Tibial nerve (tissue), 4 donors: ENCODE measurements at places on chromosomes 5 and 9. TPM values are rescaled to one million over a fixed set of nuclear protein-coding genes. Genes with fewer than 3 reads are reported as not detected.

- H3K36me3 ChIP-seq, result no peaks in the 10 kb centered on the region
- no peaks in the 10 kb centered on the region for H3K4me1 ChIP-seq
- H3K27ac ChIP-seq, result no peak overlapping the region
Measured at GRCh38 chr5:164027738-164028137, 522.3 kb downstream of the MAT2B start.

GRCh38 chr9:119736491-119737454, 367.5 kb upstream of the BRINP1 start:
- no peaks in the 10 kb centered on the region for H3K36me3 ChIP-seq
- H3K4me3 ChIP-seq, result no peak overlapping the region
- H3K27me3 ChIP-seq, result no peaks in the 10 kb centered on the region
- H3K4me1 ChIP-seq, result no peaks in the 10 kb centered on the region
- no peak for DNase-seq

GRCh38 chr5:151240924-151241635, 11.9 kb upstream of the GM2A start:
- H3K27me3 ChIP-seq, result no peaks in the 10 kb centered on the region
- no peak overlapping the region for H3K27ac ChIP-seq
- H3K4me1 ChIP-seq, result peaks cover 6% of the 10 kb centered on the region
- no peak overlapping the region for H3K4me3 ChIP-seq

DNA sequence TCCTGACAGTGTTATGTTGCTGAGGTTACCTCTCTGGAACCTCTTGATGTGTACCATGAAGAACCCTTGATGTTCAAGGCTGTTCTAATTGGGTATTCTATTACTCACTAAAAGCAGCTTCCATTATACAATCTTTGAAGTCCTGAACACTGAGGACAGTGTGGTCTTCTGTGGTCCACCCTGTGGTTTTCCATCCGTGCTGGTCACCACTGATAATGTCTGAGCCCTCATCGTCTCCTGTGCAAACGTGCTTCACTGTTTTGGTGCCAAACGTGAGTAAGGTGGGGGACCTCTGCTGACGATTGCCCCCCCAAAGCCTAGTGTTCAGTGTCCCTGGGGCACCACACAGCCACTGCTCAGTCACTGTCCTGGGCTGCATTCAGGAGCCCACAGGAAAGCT, 259.7 kb upstream of the ANKRD55 start:
- H3K27me3 ChIP-seq, result no peaks in the 10 kb centered on the region
- H3K4me1 ChIP-seq, result peaks cover 16% of the 10 kb centered on the region
- H3K36me3 ChIP-seq, result no peaks in the 10 kb centered on the region
- H3K4me3 ChIP-seq, result no peak overlapping the region

DNA sequence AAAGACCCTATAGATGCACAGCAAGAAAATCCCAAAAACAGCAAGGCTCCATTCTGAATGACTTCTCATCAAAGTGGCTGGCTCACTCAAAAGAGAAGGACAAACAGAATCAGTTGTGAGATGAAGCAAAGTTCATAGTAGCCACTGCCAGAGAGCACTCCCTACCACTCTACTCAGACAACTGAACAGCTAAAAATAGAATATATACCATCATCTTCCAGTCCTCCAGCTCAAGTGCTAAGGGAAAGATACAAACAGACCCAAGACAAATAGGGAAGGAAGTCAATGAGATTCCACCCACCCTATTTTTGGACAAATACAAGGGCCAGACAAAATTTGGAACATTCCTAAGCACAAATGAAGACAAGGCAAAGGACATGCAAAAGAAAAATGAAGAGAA, 20.6 kb downstream of the GNAQ start:
- no peaks in the 10 kb centered on the region for H3K27me3 ChIP-seq
- peak overlapping the region; percentile 38 for H3K27ac ChIP-seq
- H3K4me1 ChIP-seq, result peaks cover 17% of the 10 kb centered on the region
- H3K4me3 ChIP-seq, result no peak overlapping the region
- DNase-seq, result no peak
- H3K36me3 ChIP-seq, result no peaks in the 10 kb centered on the region

GRCh38 chr9:72193478-72193881, 44.2 kb downstream of the GDA start:
- DNase-seq, result no peak
- no peak overlapping the region for H3K27ac ChIP-seq
- H3K4me1 ChIP-seq, result no peaks in the 10 kb centered on the region

MXD3 gene
- total RNA-seq, result 33.9 TPM

DNA sequence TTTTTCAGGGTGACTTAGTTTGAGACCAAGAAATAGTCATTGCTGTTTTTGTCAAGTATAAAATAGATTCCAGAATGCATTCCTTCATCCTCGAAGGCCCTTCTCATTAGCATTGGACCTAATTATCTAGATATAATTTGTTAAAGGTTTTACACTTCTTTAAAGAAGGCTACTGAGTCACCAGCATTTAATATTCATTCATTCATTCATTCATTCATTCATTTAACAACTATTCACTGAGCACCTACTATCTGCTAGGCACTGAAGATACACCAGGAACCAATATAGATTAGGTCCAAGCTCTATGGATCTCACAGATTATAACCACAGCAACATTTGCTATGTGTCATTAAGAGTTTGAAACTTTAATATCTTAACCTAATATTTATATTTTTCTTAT, 11.1 kb upstream of the REEP5 start:
- no peaks in the 10 kb centered on the region for H3K27me3 ChIP-seq
- no peak for DNase-seq
- no peaks in the 10 kb centered on the region for H3K4me1 ChIP-seq
- H3K4me3 ChIP-seq, result no peak overlapping the region

DNA sequence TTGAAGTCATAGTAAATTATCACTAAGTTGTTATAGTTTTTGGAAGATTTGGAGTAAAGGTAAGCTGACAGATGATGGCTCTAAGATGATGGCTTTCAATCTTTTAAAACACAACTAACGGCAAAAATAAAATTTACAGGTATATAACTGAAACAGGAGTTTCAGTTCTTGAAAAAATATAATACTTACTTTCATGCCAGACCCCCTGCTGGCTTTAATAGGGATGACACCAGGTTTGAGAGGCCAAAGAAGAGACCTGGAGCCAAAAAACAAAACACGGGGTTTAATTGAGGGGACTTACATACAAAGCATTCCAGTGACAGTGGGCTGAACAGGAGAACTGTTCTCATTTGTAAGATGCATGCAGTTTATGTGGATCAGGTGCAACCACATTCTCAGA, 301.7 kb upstream of the PCSK5 start:
- no peak for DNase-seq
- no peak overlapping the region for H3K4me3 ChIP-seq
- H3K36me3 ChIP-seq, result no peaks in the 10 kb centered on the region
- H3K27me3 ChIP-seq, result no peaks in the 10 kb centered on the region
- H3K27ac ChIP-seq, result no peak overlapping the region
- no peaks in the 10 kb centered on the region for H3K4me1 ChIP-seq

SELENOP gene
- total RNA-seq, result 808 TPM

GRCh38 chr9:114805670-114806525, at the start of gene TNFSF15:
TSS of gene TNFSF15 (minus strand) at chr9:114806039. CDS start at chr9:114806012, 27 bp downstream.
- H3K27me3 ChIP-seq, result no peaks in the 10 kb centered on the region
- no peaks in the 10 kb centered on the region for H3K36me3 ChIP-seq
- no peak within 1 kb of the TSS for H3K4me3 ChIP-seq
- DNase-seq, result no peak

NOL8 gene
- 26.4 TPM for total RNA-seq

GRCh38 chr9:109181284-109181683, 14.2 kb upstream of the FRRS1L start:
- H3K27me3 ChIP-seq, result no peaks in the 10 kb centered on the region
- H3K4me1 ChIP-seq, result no peaks in the 10 kb centered on the region
- no peaks in the 10 kb centered on the region for H3K36me3 ChIP-seq
- H3K4me3 ChIP-seq, result no peak overlapping the region
- DNase-seq, result no peak
- no peak overlapping the region for H3K27ac ChIP-seq

DNA sequence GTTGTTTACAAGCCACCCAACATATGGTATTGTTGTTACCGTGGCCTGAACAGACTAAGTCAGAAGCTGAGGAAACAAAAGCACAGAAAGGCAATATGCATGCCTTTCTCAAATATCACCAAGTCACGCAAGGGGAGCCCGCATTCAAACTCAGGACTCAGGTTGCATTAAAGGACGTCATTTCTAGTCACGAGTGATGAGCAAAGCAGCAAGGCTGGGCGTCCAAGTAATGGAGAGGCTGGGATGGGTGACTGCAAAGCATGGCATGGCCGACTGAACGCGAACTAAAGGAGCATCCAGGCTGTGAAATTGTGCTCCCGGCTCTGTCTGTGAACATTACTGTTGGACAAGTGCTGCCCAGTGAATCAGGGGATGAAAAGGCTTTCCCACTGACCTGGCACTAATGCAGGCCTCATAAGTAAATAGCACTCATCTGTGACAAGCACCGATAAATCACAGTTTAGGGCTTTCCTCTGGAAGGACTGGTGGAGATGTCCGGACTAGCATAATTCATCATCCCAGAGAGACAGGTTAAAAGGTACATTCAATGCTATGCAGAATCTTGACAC, 202.8 kb downstream of the SPOCK1 start:
- no peaks in the 10 kb centered on the region for H3K4me1 ChIP-seq
- no peak overlapping the region for H3K4me3 ChIP-seq
- no peaks in the 10 kb centered on the region for H3K36me3 ChIP-seq

PCDHGB3 gene
- 12.4 TPM for total RNA-seq

ANKRD33B gene
- total RNA-seq, result 34.9 TPM

PGM5 gene
- total RNA-seq, result 20.1 TPM

- H3K4me3 ChIP-seq, result peak overlapping the region; percentile 85
- H3K27me3 ChIP-seq, result no peaks in the 10 kb centered on the region
- peaks cover 4% of the 10 kb centered on the region for H3K4me1 ChIP-seq
- peak; percentile 19 for DNase-seq
- peak overlapping the region; percentile 93 for H3K27ac ChIP-seq
Measured at GRCh38 chr5:43603344-43604217, 601 bp downstream of the NNT start.

GRCh38 chr9:135349212-135350002, 130.2 kb upstream of the PPP1R26 start:
- H3K4me1 ChIP-seq, result no peaks in the 10 kb centered on the region
- no peaks in the 10 kb centered on the region for H3K36me3 ChIP-seq

TMEM232 gene
- 14.4 TPM for total RNA-seq

PCDHGC5 gene
- total RNA-seq, result 4.0 TPM

- no peaks in the 10 kb centered on the region for H3K27me3 ChIP-seq
- H3K36me3 ChIP-seq, result no peaks in the 10 kb centered on the region
- no peak overlapping the region for H3K27ac ChIP-seq
- no peaks in the 10 kb centered on the region for H3K4me1 ChIP-seq
- no peak overlapping the region for H3K4me3 ChIP-seq
Measured at GRCh38 chr5:150246835-150247234, 42.7 kb downstream of the CAMK2A start.

SPATA31E1 gene
- total RNA-seq, result not detected

AP3S1 gene
- 46.5 TPM for total RNA-seq

DNA sequence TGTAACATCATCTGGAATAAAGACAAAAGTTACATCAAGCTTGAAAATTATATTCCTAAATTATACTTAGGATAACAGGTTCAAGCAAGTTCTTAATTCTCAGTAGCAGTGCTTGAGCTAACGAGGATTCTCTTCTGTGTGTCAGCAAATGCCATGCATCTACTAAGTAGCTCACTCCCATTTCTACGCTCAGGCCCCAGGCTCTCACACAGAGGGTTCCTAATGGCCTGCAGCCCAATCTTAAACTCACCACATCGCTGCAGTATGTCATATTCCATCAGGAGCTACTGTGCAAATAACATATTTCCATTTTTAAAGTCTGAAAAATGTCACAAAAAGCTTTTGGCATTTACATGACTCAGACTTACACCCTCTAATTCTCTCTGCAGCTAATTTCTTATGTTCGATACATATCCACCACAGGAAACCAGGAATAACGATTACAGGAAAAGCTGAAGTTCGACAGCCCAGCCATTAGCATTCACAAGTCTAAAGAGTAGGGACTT, 474.8 kb downstream of the EFNA5 start:
- no peaks in the 10 kb centered on the region for H3K27me3 ChIP-seq
- DNase-seq, result no peak
- no peaks in the 10 kb centered on the region for H3K36me3 ChIP-seq
- H3K4me1 ChIP-seq, result no peaks in the 10 kb centered on the region

GRCh38 chr9:29183971-29184370, 1610.7 kb upstream of the C9orf72 start:
- H3K36me3 ChIP-seq, result no peaks in the 10 kb centered on the region
- no peaks in the 10 kb centered on the region for H3K4me1 ChIP-seq
- DNase-seq, result no peak
- H3K27me3 ChIP-seq, result no peaks in the 10 kb centered on the region
- H3K4me3 ChIP-seq, result no peak overlapping the region

SHC3 gene
- 11.4 TPM for total RNA-seq

GMCL2 gene
- total RNA-seq, result not detected

- no peak overlapping the region for H3K4me3 ChIP-seq
- DNase-seq, result no peak
- H3K27me3 ChIP-seq, result peaks cover 8% of the 10 kb centered on the region
Measured at GRCh38 chr5:11390291-11390767, 513.9 kb downstream of the CTNND2 start.

DNA sequence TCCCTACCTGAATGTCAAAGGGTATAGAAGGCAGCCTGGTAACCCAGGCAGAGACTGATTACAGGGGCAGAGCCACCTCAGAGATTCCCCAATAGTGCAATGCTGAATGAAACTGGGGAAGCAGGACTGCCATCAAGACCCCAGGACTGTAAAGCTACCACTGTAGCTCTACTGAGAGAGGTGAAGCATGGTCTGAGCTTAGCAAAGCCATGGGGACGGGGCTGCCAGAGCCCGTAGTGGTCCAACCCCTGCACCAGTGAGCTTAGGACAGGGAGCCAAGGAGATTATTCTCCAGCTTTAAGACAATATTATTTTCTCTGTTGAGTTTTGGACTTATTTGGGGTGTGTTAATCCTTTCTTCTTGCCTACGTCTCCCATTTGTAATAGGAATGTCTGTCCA, 679.3 kb upstream of the GRAMD2B start:
- no peaks in the 10 kb centered on the region for H3K36me3 ChIP-seq
- no peak overlapping the region for H3K4me3 ChIP-seq
- H3K27me3 ChIP-seq, result no peaks in the 10 kb centered on the region
- no peaks in the 10 kb centered on the region for H3K4me1 ChIP-seq
- H3K27ac ChIP-seq, result no peak overlapping the region

DNA sequence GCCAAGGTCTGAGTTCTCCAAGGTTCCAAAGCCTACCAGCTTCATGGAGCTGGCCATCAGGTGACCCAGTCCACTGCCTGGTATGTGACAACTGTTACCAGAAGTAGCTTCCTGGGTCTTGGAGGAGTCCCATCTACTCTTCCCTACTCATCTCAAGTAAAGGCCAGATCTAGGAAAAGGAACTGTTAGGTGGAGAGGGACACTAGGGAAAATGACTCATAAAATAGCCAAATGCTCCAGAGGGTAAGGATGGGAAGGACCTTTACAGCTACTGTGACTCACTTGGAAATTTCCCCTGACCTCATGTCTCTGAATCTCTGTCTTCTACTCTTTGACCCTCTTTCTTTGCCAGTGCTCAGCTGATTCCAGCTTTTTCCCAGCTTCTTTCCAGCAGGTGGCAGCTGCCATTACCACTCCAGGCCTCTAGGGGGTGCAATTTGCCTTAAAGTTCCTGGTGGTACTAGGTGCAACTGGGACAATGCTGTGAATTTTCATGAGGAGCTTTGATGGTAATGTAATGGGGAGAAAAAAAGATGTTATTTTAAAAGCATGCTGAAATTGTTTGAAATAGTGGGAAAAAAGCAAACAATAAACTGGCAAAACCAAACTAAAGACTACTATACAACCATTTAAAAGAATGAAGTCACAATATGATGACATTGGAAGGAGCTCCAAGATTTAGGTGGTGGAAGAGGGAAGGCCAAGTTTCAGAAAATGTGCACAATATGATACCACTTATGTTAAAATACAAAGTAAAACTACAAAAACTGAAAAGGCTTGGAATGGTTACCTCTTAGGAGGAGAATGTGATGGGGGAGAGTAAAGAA, 27.1 kb upstream of the MYORG start:
- H3K4me1 ChIP-seq, result no peaks in the 10 kb centered on the region
- H3K27ac ChIP-seq, result no peak overlapping the region
- peak; percentile 81 for DNase-seq
- no peaks in the 10 kb centered on the region for H3K27me3 ChIP-seq
- no peak overlapping the region for H3K4me3 ChIP-seq
